NCI-H2081 (cell line): ENCODE measurements at places on chromosomes 6 and 20.
A peak's percentile ranks its signal among the peaks of the same experiment; 100 is the strongest.

DNA sequence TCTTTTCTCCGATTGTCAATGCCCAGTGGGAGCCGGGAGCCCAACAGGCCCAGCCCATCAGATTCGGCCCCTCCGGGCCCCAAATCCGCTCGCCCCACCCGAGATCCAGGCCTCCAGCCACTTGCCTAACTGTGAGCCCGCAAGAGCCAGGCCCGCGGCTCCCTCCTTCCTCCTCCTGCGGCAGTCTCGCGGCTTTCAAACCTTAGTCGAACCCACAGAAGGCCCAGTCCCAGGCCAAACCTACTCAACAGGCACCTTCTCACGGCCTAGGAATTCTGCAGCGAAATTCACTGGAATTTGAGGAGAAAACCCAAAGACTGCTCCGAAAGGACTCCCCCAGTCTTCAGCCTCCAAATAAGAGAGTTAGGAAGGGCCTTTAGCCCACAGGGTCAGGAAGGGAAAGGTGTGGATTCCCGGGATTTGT, 2.8 kb upstream of the TFAP2A start:
- no peak for DNase-seq

DNA sequence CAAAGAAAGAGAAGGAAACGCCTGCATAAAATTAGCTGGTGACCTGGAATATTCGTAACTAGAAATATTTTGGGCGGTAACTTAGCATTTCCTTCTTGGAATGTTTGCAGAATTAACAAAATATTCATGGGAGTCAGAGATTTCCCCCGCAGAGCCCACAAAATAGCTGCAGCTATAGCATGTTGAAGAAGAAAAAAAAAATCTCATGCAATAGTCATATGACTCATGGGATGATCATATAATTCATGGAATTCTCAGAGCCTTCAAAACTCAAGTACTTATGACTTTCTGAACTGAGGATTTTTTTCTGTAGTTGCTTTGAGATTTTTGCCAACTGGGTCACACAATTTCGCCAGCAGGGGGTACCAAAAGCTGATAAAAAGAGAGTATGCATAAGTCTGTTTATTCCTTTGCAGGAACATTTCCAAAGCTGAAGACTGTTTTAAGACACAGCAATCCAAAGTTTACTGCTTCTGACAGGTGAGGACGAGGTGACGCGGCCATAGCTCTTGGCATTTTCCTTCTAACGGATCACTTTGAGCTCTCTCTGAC, 586.0 kb upstream of the CHD6 start:
- no peak for DNase-seq

- DNase-seq, result no peak
Measured at GRCh38 chr6:14121936-14122344, 4.4 kb downstream of the CD83 start.

DNA sequence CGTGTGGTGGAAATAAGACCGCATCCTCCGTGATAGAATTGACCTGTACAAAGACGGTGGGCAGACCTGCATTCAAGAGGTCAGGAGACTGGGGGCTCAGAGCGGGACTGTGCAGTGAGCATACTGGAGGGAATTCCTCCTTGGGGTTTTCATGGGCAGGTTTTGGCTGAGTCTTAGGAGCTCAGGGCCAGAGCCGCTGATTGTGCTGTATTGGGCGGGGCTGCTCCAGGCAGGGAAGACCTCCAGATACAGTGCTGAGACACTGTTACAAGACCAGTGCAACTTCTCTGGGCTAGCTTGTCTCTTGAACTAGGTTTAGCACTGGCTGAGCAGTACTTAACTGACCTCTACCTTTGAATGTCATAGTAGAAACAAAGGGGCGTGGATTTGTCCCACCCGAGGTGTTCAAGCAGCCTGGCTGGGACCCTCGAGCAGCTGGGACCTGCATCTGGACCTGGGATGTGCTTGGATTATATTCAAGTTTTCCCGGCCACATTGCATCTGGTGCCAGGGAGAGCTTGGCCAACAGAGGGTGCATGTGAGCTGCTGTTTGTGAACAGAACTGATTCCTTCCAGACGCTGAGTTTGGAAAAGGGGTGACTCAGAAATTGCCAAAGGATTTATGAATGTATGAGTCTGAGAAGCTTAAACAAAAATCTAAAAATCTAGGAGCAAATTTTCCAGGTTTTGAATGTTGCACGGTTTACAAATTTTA, 33.4 kb upstream of the SLC22A1 start:
- DNase-seq, result peak; percentile 2

- DNase-seq, result no peak
Measured at GRCh38 chr6:47715782-47716181, 17.4 kb downstream of the ADGRF4 start.

GRCh38 chr20:58976061-58976730, 4.9 kb upstream of the NELFCD start:
- DNase-seq, result no peak
